Fibroblast of skin of left quadriceps (primary cell): ENCODE measurements at places on chromosomes 7 and 10.

DNA sequence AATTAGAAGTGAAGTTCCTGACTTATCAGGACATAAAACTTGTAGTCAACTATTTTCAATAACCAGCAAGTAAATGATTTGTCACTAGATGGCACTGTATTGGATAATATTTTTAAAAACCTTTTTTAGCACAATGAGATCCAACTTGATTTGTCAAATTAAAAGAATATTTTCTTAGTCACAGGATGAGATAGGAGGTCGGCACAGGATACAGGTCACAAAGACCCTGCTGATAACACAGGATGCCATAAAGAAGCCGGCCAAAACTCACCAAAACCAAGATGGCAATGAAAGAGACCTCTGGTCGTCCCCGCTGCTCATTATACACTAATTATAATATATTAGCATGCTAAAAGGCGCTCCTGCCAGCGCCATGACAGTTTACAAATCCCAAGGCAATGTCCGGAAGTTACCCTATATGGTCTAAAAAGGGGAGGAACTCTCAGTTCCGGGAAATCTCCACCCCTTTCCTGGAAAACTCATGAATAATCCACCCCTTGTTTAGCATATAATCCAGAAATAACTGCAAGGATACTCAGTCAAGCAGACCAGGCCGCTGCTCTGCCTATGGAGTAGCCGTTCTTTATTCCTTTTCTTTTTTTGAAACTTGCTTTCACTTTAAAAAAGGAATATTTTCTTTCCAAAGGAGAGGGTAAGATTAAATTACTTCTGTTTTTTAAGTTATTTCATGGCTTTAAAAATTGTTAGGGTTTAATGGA lies 255.7 kb upstream of the MKLN1 start:
- no peak for DNase-seq

- DNase-seq = no peak
These were observed 131.3 kb upstream of the ZEB1 start for GRCh38 chr10:31187607-31188210.

GRCh38 chr10:101494650-101495049 lies 93.4 kb downstream of the POLL start:
- DNase-seq = no peak

GRCh38 chr7:120997882-120998474 lies 9.5 kb downstream of the CPED1 start:
- DNase-seq = no peak

DNA sequence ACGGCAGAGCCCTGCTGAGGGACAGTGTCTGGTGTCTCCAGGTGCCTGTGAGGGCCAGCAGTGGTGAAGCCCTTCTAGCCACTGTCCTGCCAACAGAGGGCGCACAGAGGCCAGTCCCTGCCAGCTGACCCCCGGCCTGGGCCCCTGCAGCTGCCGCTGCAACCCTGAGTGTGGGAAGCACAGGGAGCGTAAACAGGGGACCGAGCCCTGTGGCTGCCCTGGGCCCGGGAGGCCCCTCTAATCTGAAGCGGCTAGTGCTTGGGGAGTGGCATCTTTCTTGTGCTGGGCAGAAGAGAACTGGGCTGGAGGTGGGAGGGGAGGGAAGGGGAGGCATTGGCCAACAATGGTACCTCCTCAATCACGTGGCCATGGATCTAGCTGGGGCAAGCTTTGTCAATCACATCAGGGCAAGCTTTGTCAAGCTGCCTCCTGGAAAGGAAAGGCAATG lies 34.6 kb downstream of the TRIM8 start:
- no peak for DNase-seq

- no peak for DNase-seq
These were observed 7.7 kb downstream of the ZNF33B start for GRCh38 chr10:42630537-42631134.

DNA sequence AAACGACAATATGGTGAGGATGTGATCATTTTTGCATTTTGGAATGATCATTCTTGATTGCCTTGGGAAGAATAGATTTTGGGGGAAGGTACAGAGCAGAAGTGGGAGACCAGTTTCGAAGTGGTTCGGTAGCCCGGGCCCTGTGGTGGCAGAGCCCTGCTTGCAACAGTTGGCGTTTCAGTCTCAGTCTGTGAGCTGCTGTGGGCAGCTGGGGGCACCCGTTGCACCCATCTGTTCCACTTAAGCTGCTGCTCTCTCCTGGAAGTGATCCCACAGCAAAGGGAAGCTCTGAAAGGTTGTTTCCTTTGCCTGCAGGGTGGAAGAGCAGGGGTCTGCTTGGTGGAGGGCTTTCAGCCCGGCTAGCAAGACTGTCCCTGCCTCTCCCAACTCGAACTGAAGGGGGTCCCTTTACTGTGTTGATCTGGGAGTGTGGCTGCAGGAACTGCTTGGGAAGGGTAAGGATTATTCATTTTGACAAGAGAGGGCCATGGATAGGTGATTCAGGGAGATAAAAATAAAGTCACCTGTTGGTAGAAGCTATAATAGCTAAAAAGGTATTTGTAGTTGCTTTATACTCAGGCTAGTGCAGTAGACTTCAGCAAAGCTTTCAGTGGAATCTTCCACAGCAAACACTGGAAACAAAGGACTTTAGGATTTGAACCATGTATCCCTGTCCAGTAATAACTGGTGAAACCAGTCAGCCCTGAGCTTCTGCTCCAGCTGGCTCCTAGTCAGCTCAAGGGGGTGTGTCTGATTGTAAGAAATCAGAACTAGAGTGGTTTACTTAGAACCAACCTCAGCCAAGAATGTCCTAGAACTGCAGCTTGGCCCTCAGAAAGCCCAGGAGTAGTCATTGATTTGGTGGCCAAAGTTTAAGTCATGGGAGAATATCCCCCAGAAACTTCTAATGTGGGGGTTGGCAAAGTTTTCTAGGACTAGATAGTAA lies 53.1 kb upstream of the PDCD4 start:
- DNase-seq = no peak

- no peak for DNase-seq
These were observed 15.5 kb upstream of the ICA1 start for GRCh38 chr7:8277394-8277982.

DNA sequence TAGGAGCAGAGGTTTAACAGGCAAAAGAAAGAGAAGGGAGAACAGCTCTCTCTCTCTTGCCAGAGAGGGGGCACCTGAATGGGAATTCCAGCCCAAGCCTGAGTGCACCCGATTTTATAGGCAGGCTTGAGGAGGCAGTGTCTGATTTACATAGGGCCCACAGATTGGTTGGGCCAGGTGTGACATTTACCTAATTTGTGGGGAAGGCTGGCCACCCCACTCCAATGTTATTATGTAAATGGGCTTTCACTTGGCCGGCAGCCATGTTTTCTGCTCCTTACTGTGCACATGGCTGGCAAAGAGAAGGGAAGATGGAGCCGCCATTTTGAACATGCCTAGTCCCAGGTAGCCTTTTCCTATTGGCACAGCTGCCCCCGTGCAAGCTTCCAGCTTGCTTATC lies 735.5 kb upstream of the AUTS2 start:
- DNase-seq = no peak

GRCh38 chr10:122280156-122280555 lies 9.1 kb downstream of the BTBD16 start:
- DNase-seq = no peak

GRCh38 chr10:95168694-95169093 lies 25.3 kb upstream of the ACSM6 start:
- DNase-seq = no peak

DNA sequence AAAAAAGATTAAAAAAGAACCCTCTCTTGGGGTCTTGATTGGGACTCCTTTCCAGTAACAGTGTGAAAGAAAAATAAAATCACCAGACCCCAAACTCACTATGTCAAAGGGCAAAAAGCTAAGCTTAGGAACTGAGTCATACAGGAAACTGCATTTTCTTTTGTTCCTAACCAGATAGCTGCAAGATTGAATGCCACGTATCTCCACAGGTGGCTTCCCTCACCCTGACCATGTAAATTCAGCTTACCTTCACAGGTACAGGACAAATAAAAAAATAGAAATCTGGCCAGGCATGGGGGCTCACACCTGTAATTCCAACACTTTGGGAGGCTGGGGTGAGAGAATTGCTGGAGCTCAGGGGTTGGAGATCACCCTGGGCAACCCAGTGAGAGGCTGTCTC lies 32.5 kb upstream of the EIF4H start:
- DNase-seq = no peak

DNA sequence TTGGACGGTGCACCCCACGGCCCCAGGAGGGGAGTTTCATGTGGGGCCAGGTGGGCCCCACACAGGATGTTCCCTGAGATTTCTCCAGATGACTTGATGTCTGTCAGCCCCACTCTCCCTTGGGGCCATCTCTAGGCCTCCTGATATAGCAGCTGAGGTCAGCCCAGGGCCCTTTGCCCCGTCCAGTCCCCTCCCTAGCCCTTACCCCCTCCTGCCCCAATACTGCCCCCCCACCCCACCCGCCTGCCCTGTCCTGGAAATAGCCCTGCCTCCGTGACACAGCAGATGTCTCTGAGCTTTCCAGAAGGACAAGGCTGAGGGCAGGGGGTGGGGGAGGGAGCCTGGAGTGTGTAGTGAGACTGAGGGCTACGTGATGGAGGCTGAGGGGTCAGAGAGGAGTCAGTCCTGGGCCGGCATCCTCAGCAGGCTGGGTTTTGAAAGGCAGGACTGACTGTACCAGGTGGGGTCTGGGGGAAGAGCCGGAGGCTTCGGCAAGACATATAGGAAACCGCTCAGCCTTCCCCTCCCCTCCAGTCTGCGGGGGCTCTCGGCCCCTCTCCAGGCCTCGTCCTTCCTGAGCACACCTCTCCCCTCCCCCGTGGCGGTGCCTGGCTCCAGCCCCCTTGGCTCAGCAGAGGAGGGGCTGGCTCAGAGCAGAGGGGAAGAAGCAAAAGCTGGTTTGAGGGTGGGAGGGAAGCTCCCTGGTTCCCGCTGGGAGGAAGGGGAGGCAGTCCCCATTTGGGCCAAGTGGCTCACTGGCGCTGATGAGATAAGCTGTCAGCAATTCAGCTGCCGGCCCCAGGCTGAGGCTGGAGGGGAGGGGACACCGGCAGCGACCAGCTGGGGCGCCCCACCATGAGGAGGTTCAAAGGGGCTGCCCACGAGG lies 2.0 kb downstream of the FLNC start:
- DNase-seq = no peak

DNA sequence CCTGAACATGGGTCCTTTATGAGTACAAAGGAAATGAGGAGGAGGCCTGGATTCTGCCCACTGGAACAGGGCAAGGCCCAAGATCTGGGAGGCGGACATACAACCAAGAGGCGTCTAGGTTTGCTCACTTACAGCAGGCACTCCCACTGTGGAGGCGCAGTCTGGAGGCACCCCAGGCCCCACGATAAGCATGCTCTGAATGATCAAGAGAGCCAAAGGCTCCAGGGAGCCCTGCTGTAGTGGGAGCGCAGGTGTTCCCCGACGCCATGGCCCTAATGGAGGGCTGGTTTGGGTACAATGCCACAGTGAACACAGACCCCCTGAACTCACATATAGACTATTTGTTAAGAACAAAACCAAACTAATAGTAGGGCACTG lies 88.1 kb downstream of the FAM53B start:
- DNase-seq = no peak

- no peak for DNase-seq
These were observed 10.0 kb upstream of the TLX1 start for GRCh38 chr10:101120884-101121653.

GRCh38 chr10:92846344-92846743 lies 2.0 kb upstream of the EXOC6 start:
- DNase-seq = no peak

DNA sequence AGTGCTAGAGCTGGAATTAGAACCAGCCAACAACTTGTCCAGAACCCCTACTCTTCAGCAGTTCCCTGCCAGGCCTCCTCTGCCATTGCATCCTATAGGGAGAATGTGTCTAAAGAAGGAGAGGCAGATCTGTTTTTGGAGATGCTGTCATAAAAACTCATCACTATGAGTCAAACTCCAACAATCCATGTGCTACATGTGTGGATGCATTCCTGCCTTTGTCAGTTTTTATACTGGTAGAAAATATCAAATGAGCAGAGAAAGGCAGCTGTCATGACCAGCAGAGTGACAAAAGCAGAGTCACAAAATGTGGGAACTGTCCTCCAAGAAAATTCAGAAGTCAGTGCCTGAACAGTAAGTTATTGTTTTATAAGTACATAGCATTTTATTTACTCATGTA lies 93.0 kb downstream of the ABLIM1 start:
- peak; percentile 23 for DNase-seq

GRCh38 chr7:13042605-13043236 lies 355.3 kb downstream of the ARL4A start:
- no peak for DNase-seq

DNA sequence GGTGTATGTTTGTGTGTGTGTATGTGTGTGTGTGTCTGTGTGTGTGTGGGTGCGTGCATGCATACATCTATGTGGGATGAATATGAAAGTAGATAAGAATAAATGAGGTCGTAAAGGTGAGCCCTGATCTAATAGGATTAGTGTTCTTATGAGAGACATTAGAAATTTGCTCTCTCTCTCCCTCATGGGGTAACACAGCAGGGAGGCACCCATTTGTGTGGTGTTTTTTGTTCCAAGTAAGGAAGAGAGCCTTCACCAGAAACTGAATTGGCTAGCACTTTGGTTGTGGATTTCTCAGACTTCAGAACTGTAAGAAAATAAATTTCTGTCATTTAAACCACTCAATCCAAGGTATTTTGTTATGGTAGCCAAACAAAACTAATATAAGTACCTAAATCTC lies 353.7 kb upstream of the CHRM2 start:
- no peak for DNase-seq

DNA sequence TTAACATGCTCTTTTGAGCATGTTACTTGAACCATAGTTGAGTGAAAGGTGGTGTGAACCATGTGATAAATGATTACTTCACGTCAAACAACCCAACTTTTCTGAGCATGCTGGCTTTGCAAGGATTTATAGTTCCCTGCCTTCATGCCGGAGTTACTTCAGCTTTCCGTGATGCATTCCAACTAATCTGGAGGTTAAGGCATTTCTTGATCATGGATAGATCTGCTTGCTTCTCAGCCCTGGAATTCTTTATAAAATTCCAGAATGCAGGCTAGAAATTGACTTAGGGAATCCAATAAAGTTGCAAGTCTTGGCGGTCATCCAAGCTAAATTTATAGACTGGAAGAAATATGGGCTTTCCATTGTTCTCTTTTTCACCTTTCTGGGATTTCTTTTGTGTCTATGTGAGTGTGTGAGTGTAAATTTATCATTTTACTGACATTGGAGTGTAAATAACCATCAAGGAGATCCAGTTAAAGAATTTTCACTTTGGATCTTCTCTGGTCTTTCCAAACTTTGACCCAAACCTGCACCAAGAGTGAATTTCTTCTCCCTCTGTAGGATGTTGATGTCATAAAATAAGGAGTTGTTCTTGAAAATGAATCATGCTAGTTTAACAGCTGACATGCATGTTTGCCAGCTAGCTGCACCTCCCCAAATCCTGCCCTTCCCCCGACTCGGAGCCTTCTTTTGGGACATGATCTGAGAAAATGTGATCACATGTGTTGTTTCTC lies 289.0 kb downstream of the TWIST1 start:
- peak; percentile 27 for DNase-seq

- no peak for DNase-seq
These were observed 740.0 kb downstream of the SUGCT start for GRCh38 chr7:40874756-40875155.

GRCh38 chr10:116826803-116827202 lies 22.5 kb upstream of the ENO4 start:
- DNase-seq = peak; percentile 53
